ENCODE measurements at places on chromosomes 4 and X.

DNA sequence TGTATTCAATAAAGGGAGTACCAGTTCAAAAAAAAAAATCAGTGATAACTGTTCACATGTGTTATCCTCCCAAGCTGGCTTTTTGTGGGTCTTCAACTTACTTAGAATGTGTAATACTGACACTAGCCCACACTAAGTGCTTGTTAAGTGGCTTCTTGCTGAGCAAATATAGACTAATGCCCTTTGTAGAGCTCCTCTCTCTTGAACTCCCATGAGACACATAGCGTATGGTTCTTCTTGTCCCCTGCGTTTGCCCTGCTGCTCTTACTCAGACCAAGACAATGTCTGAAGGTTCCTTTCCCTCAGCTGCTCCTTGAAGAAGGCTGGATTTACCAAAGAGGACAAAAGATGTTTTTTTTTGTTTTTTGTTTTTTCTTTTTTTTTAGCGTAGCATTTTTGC is 110.9 kb downstream of the FRAS1 start:
- no peak for DNase-seq

DNA sequence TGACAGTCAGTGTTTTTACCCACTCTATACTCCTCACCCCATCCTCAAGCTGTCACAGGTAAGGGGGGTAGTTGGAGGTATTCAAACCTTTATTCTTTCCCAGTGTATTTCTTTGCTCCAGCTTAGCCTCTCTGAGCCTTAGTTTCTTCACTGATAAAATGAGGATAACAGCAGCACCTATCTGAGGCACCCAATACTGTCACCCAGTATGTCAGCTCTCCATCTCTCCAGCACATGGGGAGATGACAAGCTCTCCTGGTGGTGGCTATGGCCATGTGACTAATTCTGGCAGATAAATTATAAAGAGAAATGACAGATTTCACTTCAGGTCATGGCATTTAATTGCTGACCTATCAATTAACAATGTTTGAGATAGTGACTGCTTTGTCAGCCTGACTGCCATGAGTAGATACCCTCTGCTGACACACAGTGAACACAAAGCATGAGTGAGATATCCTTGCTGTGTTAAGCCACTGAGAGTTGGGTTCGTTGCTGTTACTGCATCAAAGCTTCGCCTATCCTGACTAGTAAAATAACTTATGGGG is 176.4 kb upstream of the TBC1D9 start:
- DNase-seq: no peak

DNA sequence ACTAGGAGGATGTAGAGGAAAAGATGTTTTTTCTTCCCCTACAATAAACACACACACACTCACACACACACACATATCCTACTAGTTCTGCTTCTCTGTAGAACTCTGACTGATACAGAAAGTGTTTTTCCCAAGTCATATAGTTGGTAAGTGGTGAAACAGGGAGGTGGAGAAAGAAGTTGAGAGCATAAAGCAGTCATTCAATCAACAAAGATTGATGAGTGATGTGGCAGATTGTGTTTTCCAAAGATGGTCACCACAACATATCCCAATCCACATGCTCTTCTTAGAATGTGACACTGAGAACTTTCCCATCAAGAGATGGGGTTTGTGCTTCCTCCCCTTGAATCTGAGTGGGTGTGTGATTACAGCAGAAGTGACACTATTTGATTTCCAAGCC is 123.4 kb upstream of the ATP6AP2 start:
- no peak for DNase-seq

DNA sequence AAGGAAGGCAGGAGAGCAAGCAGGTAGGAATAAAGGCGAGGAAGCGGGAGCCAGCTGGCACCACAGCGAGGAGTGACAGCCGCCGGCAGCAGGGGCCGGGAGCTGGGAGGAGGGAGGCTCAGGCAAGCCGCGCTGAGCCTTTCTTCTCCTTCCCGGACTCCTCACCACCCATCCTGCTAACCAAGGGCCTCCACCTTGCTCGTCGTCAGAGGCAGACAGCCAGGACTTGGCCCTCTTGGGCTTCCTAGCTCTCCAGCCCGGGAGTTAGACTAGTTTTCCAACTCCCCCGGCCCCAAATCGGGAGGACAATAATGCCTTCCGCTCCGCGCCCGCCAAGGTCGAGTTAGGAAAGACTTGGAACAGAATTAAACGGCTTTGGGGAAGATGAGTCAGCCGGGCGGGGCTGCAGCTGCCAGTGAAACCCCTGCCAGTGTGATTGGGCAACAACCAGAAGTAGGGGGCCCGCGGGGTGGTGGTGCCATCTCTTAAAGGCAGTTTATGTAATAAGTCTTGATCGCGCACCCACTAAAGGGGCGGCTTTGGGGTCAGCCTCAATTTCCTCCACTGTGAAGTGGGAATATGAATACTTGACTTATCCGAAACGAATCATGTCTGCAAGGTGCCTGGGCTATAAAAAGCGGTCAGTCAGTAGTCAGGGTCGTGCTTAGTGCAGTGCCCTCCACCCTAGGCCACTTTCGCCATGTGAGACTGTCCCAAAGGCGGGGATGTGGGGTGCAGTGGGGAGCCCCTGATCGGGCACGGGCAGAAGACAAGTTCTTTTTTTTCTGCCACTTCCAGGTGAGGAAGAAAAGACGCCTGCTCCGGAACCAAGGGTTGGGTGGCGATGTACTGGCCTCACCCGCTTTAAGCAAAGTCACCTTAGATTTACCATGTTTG is 6.7 kb upstream of the HSD17B10 start:
- no peak for DNase-seq

- DNase-seq: no peak
These were observed 102.2 kb downstream of the SEL1L3 start for GRCh38 chr4:25760518-25761157.

DNA sequence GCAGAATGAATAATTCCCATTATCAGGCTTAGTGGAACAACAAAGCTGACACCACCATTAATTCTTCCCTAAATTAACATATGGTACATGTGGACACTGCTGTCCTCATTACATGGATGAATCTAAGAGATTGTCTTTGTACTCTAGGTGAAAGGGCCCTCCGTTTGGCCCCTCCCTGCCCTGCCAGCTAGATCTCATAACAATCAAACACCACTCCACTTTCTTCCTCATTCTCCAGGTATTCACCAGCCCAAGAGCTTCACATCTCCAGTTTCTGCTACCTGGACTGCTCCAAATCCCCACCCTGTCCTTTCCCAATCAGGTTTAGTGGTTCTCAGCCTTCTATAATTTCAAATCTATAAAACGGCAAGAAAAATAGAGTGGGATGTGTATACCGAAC is 3.8 kb downstream of the HSD17B11 start:
- DNase-seq: no peak

DNA sequence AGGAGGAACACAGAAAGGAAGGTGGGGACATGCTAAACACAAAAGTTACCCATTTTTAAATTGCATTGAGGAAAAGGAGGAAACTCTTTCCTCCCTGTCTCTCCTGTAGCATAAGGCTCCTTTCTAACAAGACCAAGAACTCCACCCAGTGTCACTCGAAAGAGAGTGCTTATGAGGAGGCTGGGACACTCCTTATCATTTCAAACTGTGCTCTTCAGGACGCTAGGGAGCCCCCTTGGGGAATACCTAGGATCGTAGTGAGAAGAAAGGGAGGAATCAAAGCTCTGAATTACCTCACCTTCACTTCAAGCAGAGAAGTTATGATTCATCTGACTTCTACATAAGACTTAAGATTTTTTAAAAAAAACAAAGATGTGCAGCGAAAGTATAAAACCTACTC is 65.5 kb downstream of the F9 start:
- DNase-seq: no peak

GRCh38 chr4:2091990-2092668 is 33.0 kb downstream of the NAT8L start:
- DNase-seq: no peak

DNA sequence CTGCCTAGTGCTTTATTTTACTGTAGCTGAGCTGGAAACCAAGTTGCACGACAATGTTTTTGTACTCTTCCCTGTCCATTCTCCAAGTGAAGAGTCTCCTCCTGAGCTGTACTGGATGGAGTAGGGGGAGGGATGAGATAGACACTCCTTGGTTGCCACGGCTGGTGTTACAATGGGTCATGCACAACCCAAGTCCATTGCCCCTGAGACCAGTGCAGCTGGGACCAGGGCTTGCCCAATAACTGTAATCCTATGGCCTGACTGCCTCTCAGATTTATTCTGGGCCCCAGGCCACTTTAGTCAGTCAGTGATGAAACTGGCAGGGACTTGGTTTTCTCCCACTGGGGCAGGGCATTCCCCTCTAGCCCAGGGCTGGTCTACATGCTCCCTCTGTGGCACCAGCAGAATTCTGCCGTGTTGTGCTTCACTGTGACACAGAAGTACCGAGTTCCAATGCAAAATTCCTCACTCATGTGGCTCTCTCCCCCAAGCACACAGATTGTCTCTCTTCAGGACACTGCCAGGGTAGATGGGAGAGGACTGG is 203.3 kb upstream of the PCDH18 start:
- DNase-seq: no peak

GRCh38 chr4:182351485-182351884 is 108.3 kb downstream of the TENM3 start:
- no peak for DNase-seq

DNA sequence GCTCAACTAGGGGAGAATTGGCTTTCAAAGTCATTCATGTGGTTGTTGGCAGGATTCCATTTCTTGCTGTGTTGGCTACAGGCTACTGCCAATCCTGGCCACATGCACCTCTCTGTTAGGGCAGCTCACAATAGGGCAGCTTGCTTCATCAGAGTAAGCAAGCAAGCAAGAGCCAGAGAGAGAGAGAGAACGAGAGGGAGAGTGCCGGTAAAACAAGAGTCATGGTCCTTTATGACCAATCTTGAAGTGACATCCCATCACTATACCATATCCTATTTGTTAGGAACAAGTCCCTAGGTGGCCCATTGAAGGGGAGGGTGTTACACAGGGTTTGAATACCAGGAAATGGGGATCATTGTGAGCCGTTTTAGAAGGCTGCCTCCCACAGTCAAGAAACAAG is 33.0 kb upstream of the TLR2 start:
- no peak for DNase-seq

DNA sequence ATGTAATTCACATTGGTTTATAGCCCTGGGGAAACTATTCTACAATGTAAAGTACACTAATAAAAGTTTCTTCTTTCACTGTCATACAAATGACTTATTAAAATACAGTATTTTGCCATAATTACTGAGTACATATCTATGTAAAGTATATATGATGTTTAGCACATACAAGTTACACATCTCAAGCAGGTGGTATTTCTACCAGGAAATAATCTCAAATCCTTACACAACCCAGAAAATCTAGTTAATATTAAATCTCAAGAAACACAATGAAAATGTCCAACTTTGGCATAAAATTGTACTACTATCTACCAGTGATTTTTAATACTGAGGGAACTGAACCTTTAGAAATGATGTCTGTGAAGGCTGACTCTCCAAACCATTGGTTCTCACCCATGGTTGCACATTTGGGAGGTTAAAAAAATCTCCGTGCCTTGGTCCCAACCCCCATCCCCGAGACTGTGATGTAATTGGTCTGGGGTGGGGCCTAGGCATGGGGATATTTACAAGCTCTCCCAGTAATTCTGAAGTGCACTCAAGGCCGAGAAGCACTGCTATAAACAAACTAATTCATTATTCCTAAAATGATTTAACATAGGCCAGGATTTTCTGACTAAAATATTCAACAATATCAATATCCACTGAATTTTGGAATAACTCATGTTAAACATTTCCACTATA is 27.6 kb downstream of the MAP3K15 start:
- no peak for DNase-seq
